ENCODE measurements at places on chromosomes 12 and 14.

- no peak for DNase-seq
Measured at GRCh38 chr12:121719926-121720414, 7.4 kb downstream of the TMEM120B start.

GRCh38 chr12:29317556-29318363, 63.2 kb downstream of the ERGIC2 start:
- DNase-seq = no peak

DNA sequence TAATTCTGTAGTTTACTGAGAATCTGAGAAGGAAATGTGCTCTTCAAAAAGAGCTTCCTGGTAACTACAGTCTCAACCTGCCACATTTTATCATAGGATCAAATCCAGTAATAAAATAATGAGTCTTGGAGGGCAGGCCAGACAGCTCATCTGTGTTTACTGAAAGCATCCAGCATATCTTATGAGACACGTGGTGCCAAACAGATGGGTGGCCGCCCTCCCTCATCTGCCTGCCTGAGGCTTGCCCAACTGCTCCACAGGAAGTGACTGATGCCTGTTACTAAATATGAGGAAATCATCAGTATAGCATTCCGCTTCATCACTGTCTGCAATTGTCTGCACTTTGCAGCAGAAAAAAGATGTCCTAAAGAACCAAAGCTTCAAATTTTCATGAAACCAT, 13.5 kb downstream of the DHRS7 start:
- DNase-seq = no peak

DNA sequence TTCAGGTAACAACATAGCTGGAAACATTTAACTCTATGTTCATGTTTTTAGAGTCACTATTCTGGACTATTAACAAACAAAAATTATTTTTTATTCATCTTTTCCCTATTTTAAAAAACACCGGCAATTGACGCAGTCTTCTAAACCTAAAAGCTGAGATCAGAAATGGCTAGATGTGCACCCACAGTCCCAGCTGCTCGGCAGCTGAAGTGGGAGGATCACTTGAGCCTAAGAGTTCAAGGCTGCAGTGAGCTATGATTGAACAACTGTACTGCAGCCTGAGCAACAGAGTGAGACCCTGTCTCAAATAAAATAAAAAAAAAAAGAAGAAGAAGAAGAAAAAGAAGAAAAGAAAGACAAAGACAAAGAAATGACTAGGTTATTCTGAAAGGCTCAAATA, 64.5 kb downstream of the PAX9 start:
- no peak for DNase-seq

GRCh38 chr14:78130356-78130755, 39.8 kb upstream of the NRXN3 start:
- peak; percentile 65 for DNase-seq

GRCh38 chr12:120117961-120118320, 1.4 kb upstream of the RAB35 start:
- no peak for DNase-seq

GRCh38 chr14:76109087-76109880, 42.4 kb upstream of the GPATCH2L start:
- DNase-seq = no peak

- DNase-seq = no peak
Measured at GRCh38 chr14:55314449-55314848, 43.2 kb downstream of the FBXO34 start.

DNA sequence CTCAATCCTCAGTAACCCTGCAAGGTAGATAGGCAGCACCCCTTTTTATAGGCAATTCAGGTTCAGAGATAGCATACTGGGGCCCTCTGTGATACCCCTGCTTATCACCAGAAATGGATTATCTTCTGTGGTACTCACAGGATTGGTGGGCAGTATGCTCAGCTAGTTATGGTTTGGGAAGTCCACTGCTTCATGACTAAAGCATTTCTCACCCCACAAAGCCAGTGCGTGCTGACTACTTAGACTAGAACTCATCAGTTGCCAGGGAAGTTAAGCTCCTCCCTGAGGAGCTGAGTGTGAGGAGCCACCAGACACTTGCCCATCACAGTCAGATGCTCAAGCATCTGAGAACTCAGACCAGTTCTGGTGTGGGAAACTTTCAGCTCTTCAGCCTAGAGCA, 76.3 kb downstream of the SCAF11 start:
- DNase-seq = no peak

- no peak for DNase-seq
Measured at GRCh38 chr14:106813477-106813823, 1287.1 kb downstream of the TMEM121 start.

DNA sequence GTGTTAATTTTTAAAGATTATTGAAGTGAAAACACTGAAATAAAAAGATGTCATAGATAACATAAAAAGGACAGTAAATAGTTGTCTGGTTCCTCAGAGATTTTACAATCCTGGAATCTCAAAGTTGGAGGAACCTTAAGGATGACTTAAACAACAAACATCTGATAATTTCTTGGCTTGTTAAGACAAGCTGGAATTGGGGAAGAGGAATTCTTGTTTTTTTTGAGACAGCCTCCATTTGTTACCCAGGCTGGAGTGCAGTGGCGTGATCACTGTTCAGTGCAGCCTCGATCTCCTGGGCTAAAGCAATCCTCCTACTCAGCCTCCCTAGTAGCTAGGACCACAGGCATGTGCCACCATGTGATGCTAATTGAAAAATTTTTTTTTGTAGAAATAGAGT, 2.3 kb downstream of the ZNF410 start:
- DNase-seq = no peak

DNA sequence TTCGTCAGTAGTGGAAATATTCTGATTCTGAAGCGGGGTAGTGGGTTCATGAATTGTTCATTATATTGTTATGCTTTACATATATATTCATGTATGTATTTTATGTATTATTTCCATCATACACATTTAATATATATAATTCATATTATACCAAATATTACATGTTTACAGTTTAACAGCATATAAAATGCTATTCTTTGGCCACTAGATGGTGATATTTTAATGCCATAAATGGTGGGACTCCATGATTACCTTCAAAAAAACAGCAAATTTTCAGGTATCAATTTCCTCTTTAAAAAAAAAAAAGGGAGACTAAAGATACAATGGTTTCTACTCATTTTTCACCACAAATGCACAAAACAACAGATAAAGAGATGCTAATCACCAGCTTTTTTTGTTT, 41.0 kb downstream of the BDKRB1 start:
- no peak for DNase-seq

DNA sequence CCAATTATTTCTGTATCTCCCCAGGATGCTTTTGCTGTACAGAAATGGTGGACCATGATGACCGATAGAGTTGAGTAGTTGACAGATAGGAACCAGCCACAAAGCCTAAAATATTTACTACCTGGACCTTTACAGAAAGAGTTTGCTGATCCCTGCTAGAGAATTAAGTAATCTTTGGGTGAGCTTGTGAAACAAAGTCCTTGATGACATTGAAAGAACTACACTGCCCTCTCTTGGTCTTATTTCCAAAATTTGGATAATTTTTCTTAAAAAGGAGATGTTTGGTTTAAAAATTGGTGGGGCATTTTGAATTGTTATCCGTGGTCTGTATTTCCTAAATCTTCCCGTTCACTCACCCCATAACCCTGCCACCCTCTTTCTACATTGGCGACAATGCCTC, 13.7 kb upstream of the TCTN1 start:
- no peak for DNase-seq

DNA sequence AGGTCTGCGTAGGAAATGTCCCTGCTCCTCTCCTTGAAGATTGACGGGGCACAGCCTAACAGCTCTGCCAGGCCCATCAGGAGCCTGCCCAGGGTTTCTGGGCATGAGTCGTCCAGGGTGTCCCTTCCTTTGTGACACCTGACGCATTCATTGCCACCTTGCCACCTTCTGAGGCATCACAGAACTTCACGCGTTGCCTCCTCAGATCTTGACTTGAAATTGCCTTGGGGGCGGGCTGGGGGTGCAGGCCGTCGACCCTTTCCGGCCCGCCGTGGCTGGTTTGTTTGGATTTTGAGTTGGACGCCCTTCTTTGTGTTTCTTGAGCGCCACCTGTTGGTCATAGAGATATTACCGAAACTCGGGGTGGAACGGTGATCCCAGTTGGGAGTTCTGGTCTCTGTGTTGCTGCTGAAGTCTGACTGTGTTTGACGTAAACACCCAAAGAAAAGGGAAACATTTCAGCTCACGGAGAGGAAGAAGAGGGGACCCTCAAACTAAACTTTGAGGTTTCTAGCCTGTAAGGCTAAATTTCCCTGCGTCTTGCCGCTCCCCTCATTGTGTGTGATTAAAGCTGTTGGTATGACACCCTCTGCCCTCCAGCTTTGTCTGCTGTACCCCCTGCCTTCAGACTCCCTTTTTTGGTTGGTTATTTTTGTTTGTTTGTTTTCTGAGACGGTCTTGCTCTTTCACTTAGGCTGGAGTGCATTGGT, 44.6 kb downstream of the MLXIP start:
- no peak for DNase-seq
